ENCODE measurements at places on chromosomes 1 and 21. TPM values are rescaled to one million over a fixed set of nuclear protein-coding genes. Genes with fewer than 3 reads are reported as not detected.

GRCh38 chr21:17989780-17990179 lies 170.6 kb upstream of the C21orf91 start:
- no peak for DNase-seq

DNA sequence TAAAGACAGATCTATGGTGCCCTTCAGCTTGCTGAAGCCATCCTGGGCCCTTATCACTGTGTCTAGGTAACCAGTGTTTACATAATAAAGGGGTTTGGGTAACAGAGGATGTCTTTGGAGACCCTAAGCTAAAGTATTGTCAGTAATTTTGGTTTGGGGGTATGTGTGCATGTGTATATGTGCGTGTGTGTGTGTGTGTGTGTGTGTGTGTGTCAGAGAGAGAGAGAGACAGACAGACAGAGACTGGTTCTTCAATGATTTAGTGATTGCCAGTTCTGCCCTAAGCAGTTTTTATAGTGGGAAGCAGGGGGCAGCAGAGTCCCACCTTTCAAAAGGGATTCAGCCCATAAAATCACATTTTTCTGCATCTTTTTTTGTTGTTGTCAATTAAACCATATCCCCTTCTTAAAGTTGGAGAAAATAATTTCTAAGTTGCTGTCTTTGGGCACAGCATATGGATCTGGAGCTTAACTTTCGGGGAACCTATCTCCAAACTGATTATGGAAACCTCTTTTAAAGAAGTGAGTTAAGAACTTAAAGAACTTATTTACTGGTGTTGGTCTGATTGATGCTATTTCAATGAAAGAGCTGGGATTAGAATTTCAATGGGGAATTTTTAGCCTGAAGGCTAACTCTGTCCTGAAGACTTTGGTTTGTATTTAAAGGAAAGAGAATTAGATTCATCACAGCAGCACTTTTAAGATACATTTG lies 51.1 kb downstream of the ZNF326 start:
- no peak for DNase-seq

GRCh38 chr1:27136998-27137542 lies 17.9 kb downstream of the SLC9A1 start:
- DNase-seq, result peak; percentile 81

The SSU72 gene
- total RNA-seq, result 121 TPM

GRCh38 chr1:169133801-169134502 lies 27.5 kb downstream of the ATP1B1 start:
- no peak for DNase-seq

GRCh38 chr1:26372039-26372438 lies 511 bp downstream of the ZNF683 start:
- no peak for DNase-seq

The FCRL3 gene
- not detected for total RNA-seq

DNA sequence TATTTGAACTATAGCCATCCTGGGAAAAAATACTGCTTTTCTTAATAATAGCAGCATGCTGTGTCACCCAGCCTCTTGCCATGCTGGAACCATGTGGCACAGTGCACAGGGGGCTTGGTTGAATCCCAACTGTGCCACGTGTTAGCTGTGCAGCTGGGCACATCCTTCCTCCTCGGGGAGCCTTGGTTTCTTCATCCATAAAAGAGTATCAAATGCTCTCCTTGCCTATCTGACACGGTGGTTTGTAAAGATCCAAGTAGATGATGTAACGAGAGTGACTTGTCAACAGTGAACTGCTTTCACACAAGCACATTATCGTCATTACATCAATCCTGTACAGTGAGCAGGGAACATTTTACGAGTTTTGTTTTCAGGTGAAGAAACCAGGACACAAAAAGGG lies 24.4 kb downstream of the VASH2 start:
- DNase-seq, result no peak

DNA sequence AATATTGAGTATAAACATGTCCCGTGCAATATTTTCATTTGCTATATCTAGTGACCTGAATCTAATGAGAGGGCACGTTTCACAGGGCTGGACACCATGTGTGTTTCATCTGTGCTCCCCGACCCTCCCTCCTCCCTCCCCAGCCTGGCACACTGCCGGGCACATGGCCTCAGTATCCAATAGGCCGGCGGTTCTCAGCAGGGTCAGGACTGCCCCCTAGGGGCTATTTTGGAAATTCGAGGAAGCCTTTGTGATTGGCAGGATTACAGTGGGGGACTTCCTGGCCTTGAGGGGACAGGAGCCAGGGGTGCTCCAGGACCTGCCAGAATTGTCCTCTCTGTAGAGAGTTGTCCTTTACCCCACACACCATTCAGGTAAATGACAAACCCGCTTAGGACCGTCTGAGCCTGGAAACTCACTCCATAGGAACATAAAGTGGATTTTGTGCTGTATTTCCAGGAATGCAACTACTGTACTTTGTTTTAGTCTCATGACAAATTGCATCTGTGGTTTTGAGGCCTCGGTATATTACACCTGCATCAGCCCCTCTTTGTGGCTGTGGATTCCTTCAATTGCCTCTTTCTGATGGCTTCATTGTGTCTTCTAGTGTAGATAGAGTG lies 109.5 kb upstream of the SIM2 start:
- DNase-seq, result no peak

- no peak for DNase-seq
Observed at GRCh38 chr1:99623554-99623953, 22.4 kb upstream of the PALMD start.

The SARS1 gene
- 273 TPM for total RNA-seq

DNA sequence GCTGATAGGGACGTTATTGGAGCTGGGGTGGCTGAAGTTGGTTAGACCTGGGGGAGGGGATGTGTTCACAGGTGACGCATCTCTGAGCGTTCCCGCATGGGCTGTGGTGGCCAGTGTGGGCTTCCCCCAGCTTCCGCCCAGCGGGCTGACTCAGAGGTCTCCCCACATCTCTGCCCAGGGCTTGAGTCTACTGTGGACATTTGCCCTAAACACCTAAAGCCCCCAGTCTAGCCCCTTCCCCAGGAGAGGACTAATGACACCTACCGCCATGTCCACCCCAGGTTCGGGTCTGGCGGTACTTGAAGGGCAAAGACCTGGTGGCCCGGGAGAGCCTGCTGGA lies 2.0 kb downstream of the AGRN start:
- DNase-seq, result no peak

The MMP23B gene
- 1.6 TPM for total RNA-seq

DNA sequence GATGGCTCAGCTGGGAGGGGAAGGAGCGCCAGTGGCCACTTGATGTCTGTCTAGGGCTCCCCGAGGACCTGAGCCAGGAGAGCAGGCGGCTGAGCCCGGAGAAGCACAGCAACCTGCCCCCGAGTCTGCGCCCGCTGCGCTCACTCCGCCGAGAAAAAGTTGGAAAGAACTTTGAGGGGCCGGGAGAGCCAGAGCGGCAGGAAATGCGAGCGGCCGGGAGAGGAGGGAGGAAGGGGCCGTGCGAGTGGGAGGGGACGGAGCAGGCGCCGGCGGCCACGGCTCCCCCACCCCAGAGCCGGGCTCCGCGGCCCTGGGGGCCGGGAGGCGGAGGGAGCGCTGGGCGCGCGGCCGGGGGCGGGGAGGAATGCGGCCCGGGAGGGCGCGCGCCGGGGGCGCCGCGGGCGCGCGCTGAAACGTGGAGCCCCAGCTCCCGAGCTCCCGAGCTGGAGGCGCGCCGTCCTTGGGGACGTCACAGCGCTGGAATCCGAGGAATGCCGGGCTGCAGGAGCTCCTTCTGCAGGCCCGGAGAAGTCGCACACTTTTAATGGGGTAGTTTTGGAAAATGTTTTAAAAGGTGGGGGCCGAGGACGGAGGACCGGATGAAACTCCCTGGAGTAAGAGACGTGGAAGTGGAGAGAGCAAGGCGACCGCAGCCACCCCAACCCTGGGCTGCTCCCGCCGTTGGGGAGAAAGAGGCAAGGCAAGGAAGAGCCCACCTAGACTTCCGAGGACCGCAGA lies at the start of gene PTPN14:
Gene PTPN14 (minus strand): TSS at position 167 of the 738 bp plus-strand sequence. CDS start 86,799 bp downstream, outside the sequence.
- DNase-seq, result no peak

- DNase-seq, result no peak
Observed at GRCh38 chr1:211334986-211335385, 8.4 kb downstream of the TRAF5 start.

The RIMKLA gene
- 18.0 TPM for total RNA-seq

The AQP10 gene
- not detected for total RNA-seq

DNA sequence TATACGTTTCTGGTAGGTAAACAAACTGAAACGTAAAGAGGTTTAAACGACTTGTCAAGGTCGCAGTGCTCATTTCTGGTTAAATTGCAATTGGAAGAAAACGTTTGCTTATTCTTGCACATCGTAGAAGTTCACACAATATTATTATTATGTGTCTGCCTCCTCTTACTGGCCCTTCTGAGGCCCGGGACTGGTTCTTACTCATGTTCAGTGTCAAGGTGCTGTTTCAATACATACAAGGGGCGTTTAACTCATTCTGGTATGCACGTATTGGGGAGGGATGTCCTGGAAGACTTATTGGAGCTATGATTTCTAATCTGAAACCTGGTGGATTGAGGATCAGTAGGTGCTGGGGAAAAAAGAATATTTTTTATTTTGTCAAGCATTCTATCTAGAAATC lies 932 bp downstream of the RPF1 start:
- no peak for DNase-seq

Measured in activated naive CD4-positive, alpha-beta T cell treated with anti-CD3 and anti-CD28 coated beads, Interleukin-2, amount 50 U/mL, for 72 hours (primary cell).